ENCODE measurements at places on chromosomes 2 and 18. TPM values are rescaled to one million over a fixed set of nuclear protein-coding genes. Genes with fewer than 3 reads are reported as not detected.

The SRD5A2 gene
- not detected for total RNA-seq

The PDCL3 gene
- total RNA-seq = 3.0 TPM

The PRSS56 gene
- not detected for total RNA-seq

The PLGLB2 gene
- 0.32 TPM for total RNA-seq

The MC2R gene
- total RNA-seq = not detected

The AP1S3 gene
- total RNA-seq = 5.5 TPM
